ENCODE measurements at places on chromosomes 1 and 21. TPM values are rescaled to one million over a fixed set of nuclear protein-coding genes. Genes with fewer than 3 reads are reported as not detected.

The TSPEAR gene
- polyA plus RNA-seq: 2.4 TPM

The PRKAA2 gene
- 3.7 TPM for polyA plus RNA-seq

The LRP8 gene
- 6.8 TPM for polyA plus RNA-seq

The PTGFR gene
- 0.10 TPM for polyA plus RNA-seq

DNA sequence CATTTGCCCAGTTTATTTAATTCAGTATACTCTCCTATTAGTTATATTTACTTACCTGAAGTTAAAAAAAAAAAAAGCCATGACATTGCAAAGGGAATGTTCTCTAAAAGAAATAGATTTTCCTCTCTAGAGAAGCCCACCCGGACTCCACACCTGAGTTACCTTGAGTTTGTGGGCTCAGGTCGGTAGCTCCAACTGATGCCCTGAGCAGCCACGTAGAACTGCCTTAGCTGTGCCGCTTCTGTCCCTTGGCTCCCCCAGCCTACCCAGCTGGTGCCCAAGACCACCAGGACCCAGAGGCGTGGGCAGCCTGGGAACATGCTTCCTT, 250 bp downstream of the F5 start:
- no peak for DNase-seq

GRCh38 chr1:16076865-16077238, 3.4 kb upstream of the FAM131C start:
- no peak for DNase-seq

DNA sequence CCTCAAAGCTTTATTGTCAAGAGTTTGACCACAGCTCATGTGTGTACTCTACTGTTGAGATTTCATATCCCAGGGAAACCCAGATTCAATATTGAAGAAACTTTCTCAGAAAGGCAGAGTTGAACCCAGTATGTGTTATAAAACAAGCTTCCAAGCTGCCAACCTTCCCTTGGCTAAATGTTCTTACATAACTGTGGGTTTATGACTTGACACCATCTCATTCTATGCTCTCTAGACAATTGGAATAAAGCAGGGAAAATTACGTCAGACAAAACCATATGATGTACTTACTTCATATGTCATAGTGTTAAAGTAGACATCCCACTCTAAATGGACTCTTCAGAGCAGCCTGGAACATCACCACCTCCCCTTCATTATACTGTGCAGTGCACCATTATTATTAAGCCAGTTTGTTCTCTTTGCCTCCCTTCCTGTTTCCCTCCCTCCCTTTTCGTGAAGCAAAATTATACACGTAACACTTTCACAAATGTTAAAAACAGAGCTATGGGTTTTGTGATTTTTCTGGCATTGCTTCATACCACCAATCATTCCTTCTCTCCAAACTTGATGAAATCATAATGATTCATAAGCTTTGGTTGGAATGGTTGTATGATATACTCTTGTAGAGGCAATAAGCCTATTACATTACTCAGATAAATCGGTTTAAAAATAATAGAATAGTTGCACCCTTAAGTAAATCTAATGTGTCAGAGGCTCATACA, 507.2 kb downstream of the LTN1 start:
- DNase-seq: no peak

GRCh38 chr1:37567023-37567422, 10.3 kb downstream of the DNALI1 start:
- no peak for DNase-seq

DNA sequence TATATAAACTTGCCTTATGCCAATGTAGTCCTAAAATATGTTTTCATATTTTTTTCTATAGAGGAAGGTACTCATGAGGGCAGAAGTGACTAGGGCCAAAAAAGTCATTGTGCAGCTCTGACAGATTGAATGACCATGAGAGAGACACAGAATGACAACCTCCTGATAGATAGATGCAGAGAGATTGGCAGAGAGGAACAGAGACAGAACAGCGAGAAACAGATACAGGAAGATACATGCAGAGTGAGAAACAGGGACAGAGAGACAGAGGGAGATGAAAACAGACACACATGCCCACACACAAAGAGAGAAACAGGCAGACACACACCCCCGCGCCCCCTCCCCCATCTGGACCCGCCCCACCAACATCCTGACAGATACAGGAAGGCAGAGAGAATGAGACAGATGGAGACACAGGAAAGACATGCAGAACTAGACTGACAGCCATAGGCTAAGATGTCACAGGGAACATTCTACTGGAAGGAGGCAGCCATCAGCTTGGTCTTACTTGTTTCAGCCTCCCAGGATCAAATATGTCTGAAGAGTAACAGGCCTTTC, 211.1 kb downstream of the ST6GALNAC3 start:
- no peak for DNase-seq

DNA sequence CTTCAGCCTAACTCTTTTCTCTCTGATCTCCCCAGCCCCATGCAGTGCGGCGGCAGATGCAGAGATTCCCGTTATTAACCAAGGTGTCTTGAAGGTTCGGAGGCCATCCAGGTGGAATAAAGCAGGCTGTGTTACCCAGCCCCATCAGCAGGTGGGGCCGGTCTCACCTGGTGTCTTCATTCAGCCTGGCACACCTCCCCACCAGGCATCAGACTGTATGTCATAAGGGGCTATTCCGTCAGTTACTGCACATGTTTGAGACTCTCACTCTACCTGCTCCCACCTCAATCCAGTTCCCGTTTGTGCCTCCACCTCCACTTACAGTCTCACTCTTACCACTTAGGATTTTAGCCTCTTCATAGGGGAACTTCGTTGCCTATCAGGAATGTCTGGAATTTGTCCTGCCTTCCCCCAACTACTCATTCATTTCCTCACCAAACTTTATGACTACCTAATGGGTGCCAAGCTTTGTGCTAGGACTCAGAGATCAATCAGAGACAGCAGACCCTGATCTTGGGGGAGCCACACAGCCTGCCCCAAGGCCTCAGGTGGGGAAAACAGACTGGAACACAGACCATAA, 170.2 kb downstream of the PLPP3 start:
- DNase-seq: no peak

- DNase-seq: no peak
These were observed 121.2 kb downstream of the DUSP10 start for GRCh38 chr1:221620437-221621384.

DNA sequence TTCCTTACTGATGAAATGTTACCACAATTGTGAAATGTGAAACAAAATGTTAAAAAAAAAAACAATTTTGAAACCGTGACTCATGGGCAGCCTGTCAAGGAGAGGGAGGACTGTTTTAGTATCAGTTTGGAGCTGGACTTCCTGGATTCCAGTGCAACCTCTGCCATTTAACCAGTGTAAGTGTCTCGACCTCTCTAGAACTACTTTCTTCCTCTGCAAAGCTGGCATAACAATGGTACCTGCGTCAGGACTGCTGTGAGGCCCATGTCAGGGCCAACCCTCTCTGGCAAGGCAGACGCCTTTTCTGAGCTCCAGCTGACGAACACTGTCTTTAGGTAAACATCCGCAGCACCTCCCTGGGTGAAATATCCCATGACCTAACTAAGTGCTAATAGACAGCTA, 20.9 kb downstream of the URB1 start:
- DNase-seq: no peak

DNA sequence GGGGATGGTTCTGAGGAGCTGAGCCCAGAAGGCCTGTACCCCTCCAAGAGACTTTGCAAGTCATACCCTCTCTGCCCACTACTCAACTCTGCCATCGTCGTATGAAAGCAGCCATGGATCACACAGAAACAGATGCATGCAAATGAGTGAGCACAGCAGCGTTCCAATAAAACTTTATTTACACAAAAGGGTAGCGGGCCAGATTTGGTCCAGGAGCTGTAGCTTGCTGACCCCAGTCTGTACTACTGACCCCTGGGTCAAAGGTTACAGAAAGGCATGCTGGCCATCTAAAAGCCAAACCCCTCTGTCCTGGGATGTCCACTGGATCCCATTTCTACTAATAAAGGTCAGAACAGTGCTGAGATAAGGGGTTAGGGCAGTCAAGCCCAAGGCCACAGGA, 8.8 kb upstream of the AGTRAP start:
- no peak for DNase-seq

DNA sequence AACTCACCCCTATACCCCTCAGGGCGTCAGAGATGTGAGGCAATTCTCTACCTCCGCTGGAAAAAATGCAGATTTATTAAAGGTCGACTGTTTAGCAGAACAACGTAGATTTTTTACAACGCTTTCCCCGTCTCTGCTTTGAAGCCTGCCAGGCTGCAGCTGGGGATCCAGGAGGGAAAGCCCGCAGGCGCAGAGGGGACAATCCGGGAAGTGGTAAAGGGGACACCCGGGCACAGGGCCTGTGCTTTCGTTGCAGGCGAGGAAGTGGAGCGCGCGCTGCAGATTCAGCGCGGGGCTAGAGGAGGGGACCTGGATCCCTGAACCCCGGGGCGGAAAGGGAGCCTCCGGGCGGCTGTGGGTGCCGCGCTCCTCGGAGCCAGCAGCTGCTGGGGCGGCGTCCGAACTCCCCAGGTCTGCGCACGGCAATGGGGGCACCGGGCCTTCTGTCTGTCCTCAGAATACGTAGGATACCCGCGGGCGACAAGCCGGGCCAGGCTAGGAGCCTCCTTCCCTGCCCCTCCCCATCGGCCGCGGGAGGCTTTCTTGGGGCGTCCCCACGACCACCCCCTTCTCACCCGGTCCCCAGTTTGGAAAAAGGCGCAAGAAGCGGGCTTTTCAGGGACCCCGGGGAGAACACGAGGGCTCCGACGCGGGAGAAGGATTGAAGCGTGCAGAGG, 5.5 kb downstream of the SIM2 start:
- DNase-seq: no peak

DNA sequence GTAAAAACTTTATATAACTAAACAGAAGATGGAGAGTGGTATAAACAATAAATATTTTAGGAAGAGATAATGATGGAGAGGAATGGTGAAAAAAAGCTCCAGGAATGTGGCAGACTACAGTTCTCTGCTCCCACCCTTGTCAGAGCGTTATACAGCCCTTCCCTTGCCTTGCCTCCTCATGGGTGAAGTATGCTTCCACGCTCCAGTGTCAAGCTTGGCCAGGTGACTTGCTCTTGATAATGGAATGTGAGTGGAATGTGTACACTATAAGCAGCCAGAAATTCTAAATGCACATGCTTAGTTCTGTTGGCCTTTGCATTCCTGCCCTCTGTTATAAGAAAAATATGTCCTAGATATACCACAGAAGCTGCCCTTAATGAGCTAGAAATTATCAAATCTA, 24.7 kb upstream of the POGK start:
- DNase-seq: no peak

- no peak for DNase-seq
These were observed 115.5 kb upstream of the IRF2BP2 start for GRCh38 chr1:234725177-234726132.

GRCh38 chr21:37136261-37136660, 63.2 kb downstream of the TTC3 start:
- no peak for DNase-seq

- DNase-seq: peak; percentile 61
These were observed 25.1 kb downstream of the SPSB1 start for GRCh38 chr1:9317591-9318417.

- no peak for DNase-seq
These were observed 16.9 kb upstream of the COL11A1 start for GRCh38 chr1:103125219-103125618.

DNA sequence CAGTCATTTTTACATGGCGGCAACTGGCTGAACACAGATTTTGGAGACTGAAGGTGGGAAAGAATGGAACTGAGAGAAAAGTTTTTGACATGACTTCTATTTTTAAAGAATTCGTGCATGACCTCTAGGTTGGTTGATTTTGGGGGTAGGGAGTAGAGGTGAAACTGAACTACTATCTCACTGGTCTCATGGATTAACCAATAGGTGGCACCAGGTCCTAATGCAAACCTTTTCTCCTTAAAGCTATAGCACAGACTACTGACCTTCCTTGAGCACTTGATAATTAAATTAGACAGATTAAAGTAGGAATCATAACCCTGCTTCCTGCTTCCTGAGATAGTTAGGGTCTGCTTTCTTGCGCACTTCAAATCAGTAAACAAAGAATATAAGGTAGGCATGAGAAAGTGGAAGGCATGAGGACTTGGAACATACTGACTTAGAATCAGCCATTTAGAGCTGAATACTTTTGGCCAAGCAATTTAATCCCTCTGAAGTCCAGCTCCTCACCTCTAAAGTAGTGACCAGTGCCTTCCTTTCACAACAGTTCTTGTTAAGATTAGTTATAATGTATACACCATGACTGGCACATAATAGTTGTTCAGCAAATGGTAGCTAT, 206.0 kb downstream of the CENPF start:
- DNase-seq: no peak
